ENCODE measurements at places on chromosomes 12 and 14.
A peak's percentile ranks its signal among the peaks of the same experiment; 100 is the strongest.

DNA sequence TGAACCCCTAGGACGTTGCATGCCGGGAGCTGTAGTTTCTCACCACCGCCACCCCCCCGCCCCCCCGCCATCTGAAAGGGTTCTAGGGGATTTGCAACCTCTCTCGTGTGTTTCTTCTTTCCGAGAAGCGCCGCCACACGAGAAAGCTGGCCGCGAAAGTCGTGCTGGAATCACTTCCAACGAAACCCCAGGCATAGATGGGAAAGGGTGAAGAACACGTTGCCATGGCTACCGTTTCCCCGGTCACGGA, 501 bp upstream of the HSP90B1 start:
- DNase-seq, result no peak

- peak; percentile 0 for DNase-seq
Observed at GRCh38 chr12:43501703-43502102, 50.3 kb downstream of the ADAMTS20 start.

DNA sequence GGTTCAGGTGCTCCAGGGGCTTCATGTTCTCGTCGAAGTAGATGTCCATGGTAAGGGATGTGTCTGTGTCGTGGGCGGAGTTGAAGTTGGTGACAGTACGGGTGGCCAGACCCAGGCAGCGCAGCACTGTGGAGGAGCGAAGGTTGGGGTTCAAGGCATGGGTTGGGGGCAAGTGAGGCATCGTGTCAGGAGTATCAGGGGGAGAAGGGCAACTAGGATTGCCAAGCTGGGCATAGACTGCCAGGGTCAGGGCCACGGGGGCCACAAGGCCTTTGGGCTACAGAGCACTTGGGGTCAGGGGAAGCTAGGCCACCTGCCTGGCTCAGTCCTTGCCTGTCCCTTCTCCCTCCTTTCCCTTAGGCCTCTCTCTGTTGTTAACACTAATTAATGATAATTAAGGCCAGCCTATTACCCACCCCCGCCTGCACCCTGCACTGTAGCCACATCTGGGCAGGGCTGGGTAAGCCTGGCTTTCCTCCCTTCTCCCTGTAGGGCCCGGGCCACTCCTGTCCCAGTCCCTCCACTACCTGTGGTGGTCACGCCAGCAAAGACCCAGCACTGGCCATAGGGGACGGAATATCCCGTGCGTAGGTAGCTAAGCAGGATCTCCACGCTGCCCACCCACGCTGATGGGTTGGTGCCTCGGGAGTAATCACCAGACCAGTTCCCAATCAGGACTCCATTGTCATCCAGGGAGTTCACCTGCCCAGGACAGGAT, 4.3 kb downstream of the TGM1 start:
- no peak for DNase-seq

DNA sequence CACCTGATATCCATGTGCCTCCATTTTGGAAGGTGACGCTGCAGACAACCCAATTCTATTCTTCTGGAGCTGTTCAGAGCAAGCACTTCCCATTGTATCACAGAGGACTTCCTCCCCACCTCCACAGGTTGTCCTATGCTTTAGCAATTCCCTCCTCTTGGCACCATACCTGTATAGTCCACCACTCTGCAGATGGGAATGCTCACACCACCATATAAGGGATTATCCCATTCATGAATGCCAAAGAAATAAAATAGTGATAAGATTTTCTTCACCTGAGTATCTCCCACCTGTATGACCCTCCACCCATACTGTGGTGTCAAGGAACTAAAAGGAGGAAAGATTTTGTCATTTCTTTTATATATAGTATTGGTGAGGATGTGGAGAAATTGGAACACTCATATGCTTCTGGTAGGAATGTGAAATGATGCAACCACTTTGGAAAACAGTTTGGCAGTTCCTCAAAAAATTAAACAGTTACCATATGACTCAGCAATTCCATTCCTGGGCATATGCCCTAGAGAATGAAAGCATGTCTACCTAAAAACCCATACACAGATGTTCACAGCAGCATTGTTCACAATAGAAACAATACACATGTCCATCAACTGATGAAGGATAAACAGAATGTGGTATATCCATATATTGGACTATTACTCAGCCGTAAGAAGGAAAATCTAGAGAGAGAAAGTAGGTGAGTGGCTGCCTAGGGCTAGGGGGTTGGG, 75.2 kb downstream of the FIGNL2 start:
- no peak for DNase-seq

DNA sequence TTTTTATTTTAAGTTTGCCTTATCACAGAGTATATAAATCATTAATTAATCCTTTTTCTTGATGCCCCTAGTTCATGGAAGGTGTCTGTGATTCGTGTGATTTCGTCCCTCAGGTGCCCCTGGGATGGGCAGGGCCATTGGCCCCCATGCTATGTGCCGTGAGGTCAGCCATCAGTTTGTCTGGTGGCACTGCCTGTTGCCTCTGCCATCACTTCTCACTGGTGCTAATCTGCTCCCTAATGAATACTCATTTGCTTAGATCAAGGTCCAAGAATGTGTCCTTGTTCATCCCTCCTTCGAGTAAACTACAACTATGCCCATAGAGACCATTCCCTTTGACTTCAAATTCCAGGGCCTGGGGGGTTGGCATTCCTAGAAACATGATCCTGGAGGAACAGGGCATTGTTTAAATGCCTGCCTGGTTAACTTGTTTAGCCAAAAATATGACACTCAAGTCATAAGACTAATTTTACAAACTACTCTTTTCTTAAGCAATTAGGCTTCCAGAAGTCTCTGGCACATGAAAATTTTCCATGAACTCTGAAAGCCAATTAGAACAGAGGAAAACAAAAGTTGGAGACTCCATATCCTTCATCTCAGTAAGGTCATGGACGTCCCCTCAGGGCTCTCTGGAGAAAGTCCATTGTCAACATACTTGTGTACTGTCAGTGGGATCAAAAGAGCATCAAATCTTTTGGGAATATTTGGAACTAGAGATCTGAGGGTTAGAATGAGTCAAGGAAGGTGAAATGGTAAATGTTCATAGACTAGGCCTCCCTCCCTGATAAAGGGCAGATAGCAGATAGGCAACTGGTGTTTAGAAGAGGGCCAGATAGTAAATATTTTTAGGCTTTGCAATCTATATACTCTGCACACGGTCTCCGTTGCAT, 90.9 kb upstream of the PLXNC1 start:
- DNase-seq, result no peak

- no peak for DNase-seq
Observed at GRCh38 chr14:105894978-105895881, 368.8 kb downstream of the TMEM121 start.

GRCh38 chr14:69770559-69770958, 3.6 kb downstream of the SRSF5 start:
- DNase-seq, result no peak

DNA sequence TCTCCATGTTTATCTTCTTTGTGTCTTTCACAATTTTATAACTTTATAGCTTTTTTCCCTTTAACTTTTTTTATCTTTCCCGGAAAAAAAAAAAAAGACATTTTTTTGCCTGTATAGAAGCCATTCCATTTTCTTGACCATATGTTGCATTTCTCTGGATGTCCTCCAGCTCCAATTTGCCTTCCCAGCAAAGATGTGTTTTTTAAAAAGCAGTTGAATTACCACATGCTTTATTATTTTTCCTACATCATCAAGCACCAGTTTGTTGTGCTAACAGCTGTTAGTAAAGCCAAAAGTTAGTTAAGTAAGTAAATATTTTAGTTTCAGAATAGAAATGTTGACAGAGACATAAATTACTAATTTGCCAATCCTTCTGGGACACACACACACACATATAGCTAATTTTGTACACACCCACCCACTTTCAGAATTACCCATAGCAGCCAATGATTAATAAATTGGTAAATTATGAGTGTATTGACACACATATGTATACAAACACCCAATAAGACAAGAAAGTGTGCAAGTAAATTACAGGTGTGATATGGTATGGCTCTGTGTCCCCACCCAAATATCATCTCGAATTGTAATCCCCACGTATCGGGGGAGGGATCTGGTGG, 118.3 kb downstream of the SLC38A6 start:
- DNase-seq, result peak; percentile 20

GRCh38 chr12:115934046-115934445, 343.4 kb downstream of the MED13L start:
- DNase-seq, result no peak

GRCh38 chr12:77746096-77746495, 84.6 kb upstream of the NAV3 start:
- peak; percentile 10 for DNase-seq

DNA sequence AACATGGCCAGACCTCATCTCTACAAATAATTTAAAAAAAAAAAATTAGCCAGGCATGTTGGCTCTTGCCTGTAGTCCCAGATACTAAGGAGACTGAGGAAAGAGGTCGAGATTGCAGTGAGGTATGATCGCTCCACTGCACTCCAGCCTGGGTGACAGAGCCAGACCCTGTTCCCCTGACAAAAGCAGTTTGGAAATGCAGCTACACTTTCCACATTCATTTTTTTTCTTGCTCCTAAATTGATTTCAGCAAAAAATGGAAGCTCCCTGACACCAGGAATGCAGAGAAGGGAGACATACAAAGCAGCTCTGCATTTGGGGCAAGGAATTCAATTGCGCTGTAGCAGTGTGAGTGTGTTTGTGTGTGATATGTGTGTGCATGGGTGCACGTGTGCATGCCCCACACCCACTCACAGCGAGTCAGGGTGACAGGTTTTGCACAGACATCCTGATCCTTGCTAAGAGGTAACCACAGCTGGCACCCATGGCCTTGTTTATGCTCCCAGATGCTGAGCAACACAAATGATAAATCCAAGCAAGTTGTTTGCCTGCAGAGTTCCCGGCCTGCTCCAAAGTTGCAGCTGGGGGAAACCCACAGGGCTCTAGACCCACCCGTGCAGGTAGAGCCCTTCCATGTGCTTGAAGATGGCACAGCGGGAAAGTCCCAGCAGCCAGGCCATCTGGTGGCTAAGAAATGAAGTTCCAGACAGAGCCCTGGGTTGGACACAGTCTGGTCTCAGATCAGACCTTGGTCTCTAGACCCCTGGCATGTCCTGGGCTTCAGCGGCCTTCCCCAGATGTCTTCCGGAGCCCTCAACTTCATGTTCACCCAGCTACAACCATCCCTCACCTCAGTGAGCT, 25.9 kb upstream of the BDKRB2 start:
- DNase-seq, result no peak

- DNase-seq, result no peak
Observed at GRCh38 chr12:45216983-45217485, 1.1 kb downstream of the ANO6 start.

- DNase-seq, result no peak
Observed at GRCh38 chr12:91991399-91992187, 154.1 kb downstream of the BTG1 start.

GRCh38 chr12:70497508-70497907, 131.4 kb downstream of the KCNMB4 start:
- DNase-seq, result no peak

DNA sequence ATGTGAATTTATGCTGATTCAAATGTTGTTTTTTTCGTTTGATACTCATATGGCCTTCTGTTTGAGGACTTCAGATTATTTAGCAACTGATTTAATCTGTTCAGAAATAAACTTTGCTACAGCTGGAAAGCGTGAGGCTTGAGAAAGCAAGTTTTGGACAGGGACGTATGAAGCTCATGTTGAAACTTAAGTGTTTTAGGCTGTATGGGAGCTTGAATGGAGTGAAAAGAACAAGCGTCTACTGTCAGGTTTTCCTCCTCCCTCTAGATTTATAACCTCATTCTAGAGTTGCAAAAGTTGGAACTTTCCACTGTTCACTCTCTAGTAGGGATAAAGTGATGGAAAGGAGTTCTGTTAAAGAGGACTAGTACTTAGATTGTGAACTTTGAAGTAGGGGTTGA, 1.0 kb downstream of the PRPF39 start:
- peak; percentile 27 for DNase-seq

DNA sequence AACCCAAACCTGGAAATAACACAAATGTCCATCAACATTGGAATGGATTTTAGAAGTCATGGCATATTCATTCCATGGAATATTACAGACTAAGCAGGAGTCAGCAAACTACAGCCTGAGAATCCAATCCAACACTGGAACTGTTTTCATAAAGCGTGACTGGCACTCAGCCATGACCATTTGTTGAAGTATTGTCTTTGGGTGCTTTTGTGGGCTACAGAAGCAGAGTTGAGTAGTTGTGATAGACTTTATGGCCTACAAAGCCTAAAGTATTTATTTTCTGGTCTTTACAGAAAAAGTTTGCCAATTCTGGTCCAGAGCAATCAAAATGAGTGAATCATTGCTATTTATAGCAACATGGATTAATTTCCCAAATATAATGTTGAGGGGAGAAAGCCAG, 34.5 kb upstream of the FRS2 start:
- no peak for DNase-seq

DNA sequence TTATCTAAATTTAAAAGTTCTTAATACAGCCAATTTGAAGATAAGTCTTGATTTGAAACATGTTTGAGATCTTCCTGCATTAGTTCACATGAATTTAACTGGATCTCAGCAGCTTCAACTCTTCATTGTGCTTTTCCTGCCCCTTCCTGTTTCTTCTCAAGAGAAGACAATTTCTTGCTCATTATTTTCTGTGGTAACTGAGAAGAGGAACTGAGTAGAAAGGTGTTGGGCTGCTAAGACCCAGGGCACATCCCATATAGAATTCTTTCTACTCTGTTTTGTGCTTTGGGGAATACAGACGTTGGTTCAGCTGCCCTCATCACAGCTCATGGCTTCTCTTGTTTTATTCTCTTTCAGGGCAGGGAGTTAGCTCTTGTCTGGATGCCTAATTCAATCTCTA, 110.2 kb downstream of the SNAPC1 start:
- DNase-seq, result no peak

DNA sequence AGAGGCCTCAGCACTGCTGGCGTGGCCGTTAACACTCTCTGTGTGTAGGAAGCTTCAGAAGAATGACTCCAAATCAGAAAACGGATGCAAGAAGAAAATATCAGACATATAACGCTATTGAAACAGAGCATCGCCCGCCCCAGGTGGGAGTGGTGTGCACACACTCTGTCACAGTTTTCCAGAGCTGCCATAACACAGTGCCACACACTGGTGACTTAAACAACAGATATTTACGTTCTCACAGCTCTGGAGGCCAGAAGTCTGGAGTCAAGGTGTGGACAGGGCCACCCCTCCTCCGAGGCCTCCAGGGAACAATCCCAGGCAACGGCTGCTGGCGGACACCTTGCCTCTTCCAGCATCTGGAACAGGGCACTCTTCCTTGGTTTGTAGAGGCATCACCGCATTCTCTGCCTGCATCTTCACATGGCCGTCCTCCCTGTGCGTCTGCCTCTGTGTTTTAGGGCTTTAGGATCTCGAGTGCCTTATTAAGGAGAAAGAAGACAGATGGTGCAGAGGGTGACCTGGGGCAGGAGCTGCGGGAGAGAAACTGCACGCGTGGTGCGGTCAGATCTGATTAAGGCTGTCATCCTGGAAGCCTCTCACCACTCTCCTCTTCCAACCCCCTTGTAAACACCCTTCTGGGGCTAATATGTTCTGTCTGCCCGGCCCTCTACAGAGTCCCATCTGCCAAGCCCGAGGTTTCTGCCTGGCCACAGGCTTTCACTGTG, 141.0 kb downstream of the SLC15A4 start:
- no peak for DNase-seq
